ENCODE measurements at places on chromosomes 3 and 15.

- peak; percentile 40 for DNase-seq
These were observed 3.8 kb downstream of the VEPH1 start for GRCh38 chr3:157499342-157499963.

DNA sequence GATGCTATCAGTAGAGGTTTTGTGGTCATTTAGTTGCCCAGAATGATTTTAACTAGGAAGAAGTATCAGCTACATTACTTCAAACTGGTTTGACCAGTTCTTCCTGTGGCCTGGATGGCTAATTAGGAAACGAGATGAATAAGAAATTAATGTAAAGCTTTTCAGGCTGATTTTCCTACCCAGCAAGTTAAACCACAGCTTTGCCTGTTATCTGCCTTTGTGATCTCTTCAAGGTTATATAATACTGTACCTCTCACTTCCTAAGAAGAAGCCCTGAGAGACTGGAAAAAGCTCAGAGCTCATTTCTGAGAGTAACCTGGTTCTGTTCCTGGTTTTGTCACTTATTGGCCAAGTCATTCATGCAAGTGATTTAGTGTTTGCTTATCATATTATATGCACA lies 782.2 kb upstream of the GOLIM4 start:
- DNase-seq, result no peak

DNA sequence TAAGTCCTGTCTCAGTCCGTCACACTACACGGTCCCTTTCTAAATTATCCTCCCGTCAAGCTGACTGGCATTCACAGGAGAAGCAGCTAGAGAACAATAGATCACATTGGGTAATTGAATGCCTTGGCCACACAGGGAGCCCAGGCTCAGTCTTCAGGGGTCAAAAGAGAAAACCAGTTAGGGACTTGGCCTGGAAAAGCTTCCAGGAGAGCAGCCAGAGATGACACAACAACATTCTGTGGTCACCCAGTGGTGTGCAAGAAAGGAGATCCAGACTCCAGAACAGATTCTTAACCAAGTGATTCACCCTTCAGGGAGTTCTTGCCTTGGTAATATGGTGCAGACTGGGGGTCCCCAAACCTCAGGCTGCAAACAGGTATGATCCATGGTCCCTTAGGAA lies 15.9 kb downstream of the ARHGAP31 start:
- DNase-seq, result no peak

DNA sequence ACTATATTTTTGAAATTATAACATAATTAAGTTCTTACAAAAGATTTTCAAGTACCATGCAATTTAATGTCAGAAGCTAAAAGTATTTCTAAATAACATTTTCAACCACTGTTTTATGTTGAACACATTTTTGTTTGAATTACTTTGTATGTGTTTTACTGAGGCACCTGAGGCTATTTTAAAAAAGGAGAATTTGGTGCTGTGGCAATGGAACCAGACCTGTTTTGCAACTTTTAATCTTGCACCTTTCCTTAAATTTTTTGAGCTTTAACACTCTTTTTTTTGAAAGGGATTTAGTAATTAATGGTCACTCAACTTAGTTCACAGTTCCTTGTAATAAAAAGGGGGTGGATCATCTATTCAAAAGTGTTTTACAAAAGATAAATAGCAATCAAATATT lies 561.6 kb downstream of the ZBBX start:
- DNase-seq, result no peak

- no peak for DNase-seq
These were observed 25.7 kb downstream of the CGGBP1 start for GRCh38 chr3:88033079-88033478.

DNA sequence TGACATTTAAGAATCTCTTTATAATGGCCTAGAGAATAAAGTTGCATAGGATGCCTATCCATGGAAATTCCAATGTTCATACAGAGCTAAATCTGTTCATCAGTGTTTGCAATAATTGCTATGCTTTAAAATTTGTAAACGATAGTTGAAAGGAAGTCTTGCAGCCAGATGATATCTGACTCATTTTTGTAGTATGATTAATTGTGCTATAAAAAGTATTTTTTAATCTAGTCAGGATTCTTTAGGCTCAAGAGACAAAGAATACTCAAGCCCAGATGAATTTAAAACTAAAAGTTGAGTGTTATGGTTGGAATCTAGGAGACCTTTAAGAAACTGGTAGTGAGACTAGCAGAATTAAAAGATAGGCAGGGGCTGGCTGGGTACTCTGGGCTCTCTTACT lies 50.5 kb downstream of the SUCNR1 start:
- no peak for DNase-seq

DNA sequence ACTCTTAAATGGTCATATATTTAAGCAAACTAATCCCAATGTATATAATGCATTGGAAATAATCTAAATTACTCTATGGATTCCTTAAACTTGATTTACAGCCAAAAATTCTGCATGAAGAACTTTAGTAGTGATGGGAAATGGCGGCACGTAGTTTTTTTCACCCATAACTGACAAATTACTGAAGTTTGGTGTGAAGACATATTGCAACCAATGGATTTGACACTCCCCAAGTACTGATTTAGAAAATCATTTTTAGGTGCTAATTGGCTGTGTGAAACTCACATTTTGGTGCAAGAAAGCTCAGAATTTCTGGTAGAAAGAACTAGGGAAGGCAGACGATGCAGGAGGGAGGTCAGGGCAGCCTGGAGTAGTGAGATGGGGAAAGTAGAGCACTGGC lies 19.3 kb upstream of the TMEM108 start:
- no peak for DNase-seq

DNA sequence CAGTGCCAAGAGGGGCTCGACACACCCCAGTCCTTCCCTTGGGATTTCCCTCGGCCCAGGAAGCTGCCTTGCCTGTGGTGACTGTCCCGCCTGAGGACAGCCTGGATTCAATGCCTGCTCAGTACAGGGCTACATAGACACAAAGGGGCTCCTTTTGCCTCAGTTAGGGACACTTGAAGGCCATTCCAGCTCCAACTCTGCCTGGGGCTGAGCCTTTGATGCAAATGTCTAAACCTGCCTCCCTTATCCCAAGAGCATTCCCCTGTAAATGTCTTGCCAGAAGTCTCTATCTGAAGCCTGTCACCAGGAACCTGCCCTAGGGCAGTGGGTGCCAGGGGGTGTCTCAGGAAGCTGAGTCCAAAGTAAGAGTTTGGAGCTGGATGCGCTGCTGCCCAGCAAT lies 19.3 kb upstream of the LYSMD4 start:
- no peak for DNase-seq

GRCh38 chr3:14775563-14775962 lies 43.2 kb upstream of the FGD5 start:
- no peak for DNase-seq

GRCh38 chr15:99413955-99414754 lies 151.6 kb upstream of the MEF2A start:
- no peak for DNase-seq

GRCh38 chr15:40048926-40049475 lies 10.0 kb upstream of the SRP14 start:
- DNase-seq, result no peak

DNA sequence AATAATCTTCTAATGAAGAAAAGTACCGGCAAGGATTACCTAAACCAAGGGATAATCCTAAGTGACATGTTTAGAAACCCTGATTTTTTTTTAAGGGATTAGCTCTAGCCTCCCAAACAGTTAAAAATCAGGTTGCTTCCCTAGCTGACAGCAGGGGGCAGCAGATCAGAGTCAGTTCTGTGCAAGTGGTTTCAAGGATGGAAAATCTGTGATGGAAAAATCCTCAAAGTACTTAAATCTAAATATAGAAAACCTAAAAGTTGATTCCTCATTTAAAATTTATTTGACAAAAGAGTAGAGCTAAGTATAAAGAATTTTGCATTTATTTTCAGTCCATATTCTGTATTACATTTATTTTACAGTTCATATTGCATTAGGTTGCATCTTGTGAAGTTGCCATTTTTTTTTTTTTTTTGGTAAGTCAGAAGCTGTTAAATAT lies 107.6 kb downstream of the PEX5L start:
- DNase-seq, result no peak

- DNase-seq, result no peak
These were observed 516.7 kb downstream of the FOXP1 start for GRCh38 chr3:71066849-71067261.

GRCh38 chr15:57312006-57312317 lies 64.3 kb upstream of the CGNL1 start:
- no peak for DNase-seq

DNA sequence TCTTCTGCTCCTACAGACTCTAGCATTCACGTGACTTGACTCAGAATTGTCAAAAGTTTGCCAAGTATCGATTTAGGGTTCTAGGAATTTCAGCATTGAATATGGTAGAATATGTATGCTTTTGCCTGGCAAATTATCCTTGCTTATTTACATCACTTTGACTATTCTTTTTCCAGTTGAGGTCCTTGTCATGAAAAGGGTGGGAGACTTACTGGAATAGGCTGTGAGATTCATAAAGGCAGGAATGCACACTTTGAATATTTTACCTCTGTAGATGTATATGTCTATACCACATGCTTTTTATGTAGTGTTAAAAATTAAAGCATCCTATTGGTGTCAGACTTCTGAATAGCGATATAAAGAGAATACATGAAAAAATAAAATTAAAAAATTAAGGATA lies 378.8 kb upstream of the RARB start:
- DNase-seq, result no peak

- no peak for DNase-seq
These were observed 79.3 kb upstream of the SKOR1 start for GRCh38 chr15:67746022-67746421.

DNA sequence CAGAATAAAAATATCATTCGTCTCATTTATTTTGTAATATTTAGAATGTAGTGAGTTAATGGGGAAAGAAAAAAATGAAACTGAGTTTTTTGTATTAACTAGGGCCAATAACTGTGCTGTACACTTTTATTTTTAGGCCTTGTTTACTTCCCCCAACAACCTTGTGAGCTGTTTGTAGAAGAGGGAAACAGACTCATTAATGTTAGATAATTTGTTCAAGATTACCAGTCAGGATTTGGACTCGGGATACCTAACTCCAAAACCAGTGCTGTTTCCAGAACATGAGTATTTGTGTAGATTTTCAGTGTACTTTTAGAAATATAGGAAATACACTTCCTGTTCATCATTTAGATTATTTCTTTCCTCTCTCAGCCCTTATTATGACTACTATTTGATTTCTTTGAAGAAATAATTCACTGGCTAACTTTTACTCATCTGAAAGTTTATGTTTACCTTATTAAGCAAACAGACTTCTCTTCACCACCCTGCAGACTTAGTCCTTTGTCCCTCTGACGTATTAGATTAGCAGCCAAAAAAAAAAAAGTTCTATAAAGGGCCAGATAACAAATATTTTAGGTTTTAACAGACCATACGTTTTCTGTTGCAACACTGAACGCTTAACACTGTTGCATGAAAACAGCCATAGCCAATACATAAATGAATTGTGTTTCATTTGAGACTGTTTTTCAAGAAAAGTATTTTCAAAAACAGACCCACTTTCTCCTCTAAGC lies 192.5 kb upstream of the CGNL1 start:
- no peak for DNase-seq

DNA sequence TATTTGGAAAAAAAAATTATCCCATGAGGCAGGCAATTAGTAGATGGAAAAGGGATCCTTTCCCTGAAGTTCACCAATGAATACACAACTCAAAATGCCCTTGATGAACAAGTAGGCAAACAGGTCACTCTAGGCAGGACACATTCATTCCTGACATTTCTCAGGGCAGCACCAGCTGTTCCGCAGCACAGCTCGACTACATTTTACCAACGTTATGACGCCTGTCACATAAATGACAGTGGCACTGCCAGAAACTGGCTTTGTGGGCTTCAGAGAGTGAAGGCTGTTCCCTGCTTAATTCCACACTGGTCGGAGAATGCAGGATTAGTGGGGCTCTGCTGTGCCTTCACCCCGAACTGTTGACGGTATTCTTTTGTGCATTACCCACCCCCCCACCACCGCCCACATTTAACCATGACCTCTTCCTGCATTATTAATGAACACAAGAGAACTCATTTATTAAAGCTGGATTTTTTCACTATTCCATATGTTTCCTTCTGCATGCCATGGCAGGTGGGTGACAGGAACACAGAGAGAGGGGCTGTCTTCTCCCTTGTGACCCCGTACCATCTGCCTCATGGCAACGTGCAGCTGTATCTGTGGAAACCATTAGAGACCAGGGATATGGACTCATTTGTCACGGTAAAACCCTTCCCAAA lies 197.6 kb downstream of the PDZRN3 start:
- DNase-seq, result no peak

- DNase-seq, result no peak
These were observed 1.2 kb downstream of the RASGRF1 start for GRCh38 chr15:79089331-79089889.

DNA sequence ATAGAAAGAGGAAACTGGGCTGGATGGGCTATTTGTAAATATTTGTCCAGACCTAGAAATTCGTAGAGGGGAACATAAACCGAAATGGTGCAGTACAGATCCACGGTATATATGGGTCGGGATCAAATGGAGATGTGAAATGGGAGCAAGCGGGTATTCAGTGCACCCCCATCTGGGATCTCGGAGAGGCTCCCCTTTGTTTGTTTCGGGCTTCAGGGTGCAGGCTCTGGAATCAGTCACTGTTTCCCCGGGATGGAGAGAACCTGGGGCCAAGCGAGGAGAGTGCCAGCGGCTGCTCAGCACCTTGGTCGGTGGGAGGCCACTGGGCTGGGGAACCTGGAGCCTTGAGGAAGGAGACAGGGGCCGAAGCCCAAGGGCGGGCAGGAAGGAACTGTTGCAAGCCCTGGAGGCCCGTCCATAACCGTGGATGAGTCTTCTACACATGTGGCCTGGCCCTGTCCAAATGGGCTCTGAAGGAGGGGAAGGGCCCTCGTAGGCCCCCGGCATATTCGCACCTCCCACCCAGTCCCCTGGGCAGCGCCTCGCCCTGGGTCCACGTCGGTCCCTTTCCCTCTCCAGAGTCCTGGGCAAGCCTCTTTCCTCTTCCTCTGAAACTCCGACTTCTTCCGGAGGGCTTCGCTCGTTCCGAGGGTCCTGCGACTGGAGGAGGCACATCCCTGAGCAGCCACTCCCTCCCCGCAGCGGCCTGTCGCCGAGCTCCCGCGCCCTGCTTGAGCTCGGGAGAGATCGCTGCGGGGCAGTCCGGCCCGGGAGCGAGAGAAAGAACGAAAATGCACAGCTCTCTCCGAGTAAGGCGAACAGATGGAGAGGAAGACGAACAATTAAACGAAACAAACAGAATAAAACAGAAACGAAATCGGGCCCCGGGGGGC lies 3.0 kb downstream of the ISL2 start:
- no peak for DNase-seq

- DNase-seq, result no peak
These were observed 17.9 kb downstream of the EPHB3 start for GRCh38 chr3:184579513-184579912.

GRCh38 chr15:85690561-85691231 lies 104.0 kb downstream of the KLHL25 start:
- no peak for DNase-seq

GRCh38 chr15:69234676-69235075 lies 64.0 kb upstream of the PAQR5 start:
- no peak for DNase-seq

- no peak for DNase-seq
These were observed 24.7 kb downstream of the PXK start for GRCh38 chr3:58357402-58357801.

GRCh38 chr3:109553591-109554371 lies 216.4 kb upstream of the DPPA4 start:
- no peak for DNase-seq

Data from Right ventricle myocardium superior (tissue), 1 donor.